ENCODE measurements at places on chromosomes 5 and 9.

- DNase-seq: no peak
Observed at GRCh38 chr9:130193531-130194377, 21.6 kb downstream of the NCS1 start.

DNA sequence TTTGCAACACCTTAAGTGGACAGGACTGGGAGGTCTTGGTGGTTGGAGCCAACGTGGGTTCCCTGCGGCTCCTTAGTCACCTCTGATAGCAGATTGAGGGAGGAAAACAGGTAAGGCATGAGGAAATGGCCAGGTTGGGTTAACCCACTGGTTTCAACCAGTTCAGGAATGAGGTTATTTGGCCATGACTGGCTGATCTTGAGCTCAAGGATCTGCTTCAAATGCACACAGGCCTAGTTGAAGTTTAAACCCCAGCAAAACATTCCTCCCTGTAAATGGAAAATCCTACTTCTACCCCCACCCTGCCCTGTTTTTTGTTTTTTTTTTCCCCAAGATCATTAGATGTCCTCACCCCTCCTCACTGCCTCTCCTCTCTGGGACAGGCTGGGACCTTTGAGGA, 3.2 kb upstream of the NUP214 start:
- DNase-seq: no peak

GRCh38 chr9:127519301-127520166, 68.2 kb downstream of the LRSAM1 start:
- DNase-seq: no peak

DNA sequence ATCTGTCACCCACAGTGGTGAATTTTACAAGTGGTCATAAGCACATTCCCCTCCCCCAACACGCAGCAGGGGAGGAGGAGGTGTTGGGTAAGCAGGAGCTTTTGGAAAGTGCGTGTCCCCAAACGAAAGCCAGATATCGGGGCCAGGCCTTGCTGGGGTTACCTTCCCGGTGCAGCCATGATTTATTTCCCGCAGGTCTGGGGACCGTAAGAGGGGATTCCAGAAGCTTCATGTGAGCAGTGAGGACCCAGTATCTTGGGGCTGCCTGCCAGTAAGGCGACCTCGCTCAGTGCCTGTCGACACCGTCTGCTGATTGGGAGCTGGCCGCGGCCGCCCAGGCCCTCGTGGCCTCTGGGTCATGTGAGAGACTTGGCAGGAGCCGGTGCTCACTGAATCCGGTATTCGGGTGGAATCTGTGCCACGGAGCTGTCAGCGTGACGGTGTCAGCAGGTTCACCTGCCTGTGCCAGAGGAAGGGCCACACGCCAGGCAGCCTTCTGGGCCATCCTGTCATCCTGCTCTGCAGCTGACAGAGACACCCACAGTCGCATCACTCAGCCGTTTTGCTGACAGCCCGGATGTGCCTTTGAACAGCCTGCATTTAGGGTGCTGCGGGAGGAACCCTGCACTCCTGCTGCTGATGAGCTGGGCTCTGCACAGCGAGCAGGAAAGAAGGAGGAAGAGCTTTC, 37.3 kb downstream of the SEC61B start:
- DNase-seq: no peak

- no peak for DNase-seq
Observed at GRCh38 chr9:122097679-122098315, 4.7 kb upstream of the TTLL11 start.

All from stimulated activated CD4-positive, alpha-beta T cell treated with anti-CD3 and anti-CD28 coated beads, Interleukin-1b, Interleukin-23, amount 100 ng/mL, for 1 hour (primary cell).